Stimulated activated CD4-positive, alpha-beta T cell treated with anti-CD3 and anti-CD28 coated beads, Interleukin-1b, Interleukin-23, amount 100 ng/mL, for 24 hours (primary cell): ENCODE measurements at places on chromosomes 6 and 20.

- DNase-seq: no peak
These were observed 73.9 kb downstream of the F13A1 start for GRCh38 chr6:6246544-6246943.

GRCh38 chr6:89311853-89312531, 3.1 kb downstream of the GABRR2 start:
- DNase-seq: no peak

GRCh38 chr6:42572523-42572922, 8.7 kb downstream of the UBR2 start:
- no peak for DNase-seq

GRCh38 chr6:84161190-84161589, 66.3 kb downstream of the CEP162 start:
- DNase-seq: no peak

GRCh38 chr6:148379966-148380713, 37.5 kb downstream of the SASH1 start:
- no peak for DNase-seq

- no peak for DNase-seq
These were observed 207.4 kb downstream of the FNDC1 start for GRCh38 chr6:159376516-159377158.

DNA sequence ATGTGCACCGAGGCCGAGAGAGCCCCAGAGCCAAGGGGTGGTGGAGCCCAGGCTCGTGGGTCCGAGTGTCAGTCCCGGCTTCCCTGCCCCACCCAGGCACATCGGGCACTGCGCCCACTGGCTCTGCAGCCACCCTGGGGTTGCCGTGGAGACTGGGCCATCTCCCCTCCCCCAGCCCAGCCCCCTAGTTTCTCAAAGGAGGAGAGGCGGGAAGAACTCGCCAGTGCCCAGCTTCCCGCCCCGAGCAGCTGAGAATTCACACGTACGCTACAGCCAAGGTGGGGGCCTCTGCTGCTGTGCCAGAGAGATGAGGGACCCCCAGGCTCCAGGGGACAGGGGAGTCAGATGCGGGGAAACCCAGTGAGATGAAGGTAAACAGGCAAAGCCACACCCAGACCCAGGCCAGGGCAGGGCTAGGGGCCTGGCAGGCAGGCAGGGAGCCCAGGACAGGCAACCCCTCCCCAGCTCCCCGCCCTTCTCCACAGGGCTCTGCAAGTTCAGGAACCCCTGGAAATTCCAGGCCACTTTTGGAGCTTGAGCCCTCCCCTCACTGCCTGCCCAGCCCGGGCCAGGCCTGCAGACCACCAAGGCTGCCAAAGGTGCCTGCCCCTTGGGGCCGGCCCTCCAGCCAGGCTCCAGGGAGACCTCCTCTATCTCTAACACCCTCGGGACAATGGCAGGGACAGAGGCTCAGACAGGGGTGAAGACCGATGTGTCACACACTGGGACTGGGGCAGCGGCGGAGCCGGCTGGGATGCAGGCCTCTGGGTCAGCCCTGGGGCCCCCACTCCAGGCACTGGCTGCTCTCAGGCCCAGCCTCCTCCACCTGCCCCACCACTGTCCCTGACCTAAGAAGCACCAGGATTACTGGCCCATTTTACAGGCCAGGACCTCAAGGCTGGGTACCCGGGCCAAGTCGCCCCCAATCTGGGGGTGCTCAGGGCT, 6.0 kb downstream of the LAMA5 start:
- DNase-seq: no peak

DNA sequence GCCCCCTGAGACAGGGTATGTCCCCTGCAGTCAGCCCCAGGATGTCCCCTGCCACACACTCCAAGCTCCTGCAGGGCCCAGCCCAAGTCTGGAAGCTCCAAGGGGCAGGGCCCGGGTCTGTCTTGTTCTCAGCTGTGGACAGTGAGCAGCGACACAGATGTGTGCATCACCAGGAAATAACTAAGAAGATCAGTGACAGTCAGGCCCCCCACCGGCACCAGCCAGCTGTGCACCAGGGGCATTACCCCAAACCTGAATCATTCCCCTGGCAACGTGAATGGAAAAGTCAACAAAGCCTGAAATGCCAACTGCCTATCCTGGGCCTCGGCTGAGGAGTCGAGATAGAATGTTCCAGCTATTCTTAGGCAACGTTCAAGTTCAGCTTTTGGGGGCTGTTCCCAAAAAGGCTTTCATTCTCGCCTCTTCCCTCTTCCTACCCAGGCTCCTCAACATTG, 105.0 kb downstream of the PREX1 start:
- DNase-seq: no peak

DNA sequence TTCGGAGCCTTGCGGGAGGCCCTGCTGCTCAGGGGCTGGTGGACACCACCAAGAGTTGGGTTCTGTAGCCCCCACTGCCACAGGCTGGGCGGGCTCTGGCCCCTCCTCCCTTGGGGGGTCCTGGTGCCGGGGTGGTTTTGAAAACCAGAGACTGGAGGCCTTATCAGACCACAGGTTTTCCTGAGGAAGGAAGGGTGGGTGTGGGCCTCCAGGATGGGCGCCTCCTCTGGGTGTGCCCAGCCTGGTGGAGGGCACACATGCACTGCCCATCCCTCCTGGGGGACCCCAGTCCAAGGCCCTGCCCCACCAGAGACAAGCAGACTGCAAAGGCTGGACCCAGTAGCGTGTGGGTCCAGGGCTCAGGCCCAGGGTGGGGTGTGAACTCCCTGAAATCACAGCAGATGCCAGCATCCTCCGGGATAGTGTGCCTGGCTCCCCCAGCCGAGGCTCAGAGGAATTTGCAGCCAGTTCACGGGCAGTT, 13.5 kb upstream of the ZBTB46 start:
- DNase-seq: no peak

- no peak for DNase-seq
These were observed 2.3 kb downstream of the TFAP2C start for GRCh38 chr20:56631318-56631989.

DNA sequence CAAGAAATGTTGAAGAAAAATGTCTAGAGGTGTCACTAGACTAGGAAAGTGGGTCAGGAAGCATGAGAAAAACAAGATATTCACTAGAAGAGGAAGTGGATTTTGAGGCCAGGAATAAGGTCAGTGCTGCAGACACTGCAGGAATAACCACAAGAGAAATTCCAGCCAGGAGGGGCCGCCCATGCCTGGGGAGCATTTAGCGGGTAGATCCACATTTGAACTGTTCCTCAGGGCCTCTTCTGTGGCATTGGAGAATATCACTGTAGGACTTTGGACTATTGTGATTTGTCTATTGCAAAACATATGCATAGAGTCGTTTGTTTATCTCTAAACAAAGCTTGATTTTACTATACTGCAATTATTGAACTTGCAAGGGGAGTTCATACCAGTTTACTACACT, 49.6 kb upstream of the CCDC28A start:
- DNase-seq: no peak

GRCh38 chr6:10389739-10390494, 25.0 kb downstream of the TFAP2A start:
- DNase-seq: no peak

DNA sequence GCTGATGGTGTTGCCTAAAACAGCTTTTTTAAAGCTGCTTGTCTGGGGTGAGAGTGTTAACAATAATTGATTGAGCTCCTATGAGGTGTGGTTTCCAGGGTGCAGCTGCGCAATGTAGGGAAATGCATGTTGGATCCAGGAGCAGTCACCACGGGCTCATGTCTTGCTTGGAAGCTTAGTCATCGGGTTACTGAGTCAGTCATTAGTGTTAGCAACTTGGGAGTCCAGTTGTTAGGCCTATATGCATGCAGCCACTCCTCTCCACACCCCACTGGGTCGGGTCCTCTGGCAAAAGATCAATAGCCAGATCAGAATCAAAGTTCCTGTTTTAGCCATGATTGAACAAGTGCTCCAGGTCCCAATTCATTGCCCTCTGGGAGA, 271.7 kb upstream of the CHD6 start:
- no peak for DNase-seq

- no peak for DNase-seq
These were observed 1.7 kb downstream of the FKBP5 start for GRCh38 chr6:35686873-35687555.

- DNase-seq: no peak
These were observed 8.5 kb upstream of the PDYN start for GRCh38 chr20:2002365-2002764.

DNA sequence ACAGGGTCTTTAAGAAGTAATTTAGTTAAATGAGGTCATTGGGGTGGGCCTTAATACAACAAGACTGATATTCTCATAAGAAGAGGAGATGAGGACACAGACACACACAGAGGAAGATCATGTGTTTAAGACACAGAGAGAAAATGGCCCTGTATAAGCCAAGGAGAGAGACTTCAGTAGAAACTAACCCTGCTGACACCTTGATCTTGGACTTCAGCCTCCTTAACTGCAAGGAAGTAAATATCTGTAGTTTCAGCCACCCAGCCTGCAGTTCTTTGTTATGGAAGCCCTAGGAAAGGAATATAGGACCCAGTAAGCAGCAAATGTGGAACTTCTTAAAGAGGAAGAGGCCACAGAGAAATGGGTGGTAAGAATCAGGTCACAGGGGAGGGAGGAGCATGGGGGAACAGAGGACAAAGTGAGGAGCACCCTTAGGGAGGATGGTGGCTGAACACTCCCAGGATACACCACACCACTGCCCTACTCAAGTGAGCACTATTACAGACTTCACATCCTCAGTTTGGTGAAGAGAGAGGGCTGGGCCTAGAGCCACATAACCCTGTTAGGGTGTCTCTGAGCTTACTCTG, 762 bp downstream of the SIRPB1 start:
- no peak for DNase-seq

GRCh38 chr6:145087034-145087433, 648.3 kb downstream of the EPM2A start:
- no peak for DNase-seq

- no peak for DNase-seq
These were observed 374.8 kb upstream of the CDH4 start for GRCh38 chr20:60877071-60877857.

DNA sequence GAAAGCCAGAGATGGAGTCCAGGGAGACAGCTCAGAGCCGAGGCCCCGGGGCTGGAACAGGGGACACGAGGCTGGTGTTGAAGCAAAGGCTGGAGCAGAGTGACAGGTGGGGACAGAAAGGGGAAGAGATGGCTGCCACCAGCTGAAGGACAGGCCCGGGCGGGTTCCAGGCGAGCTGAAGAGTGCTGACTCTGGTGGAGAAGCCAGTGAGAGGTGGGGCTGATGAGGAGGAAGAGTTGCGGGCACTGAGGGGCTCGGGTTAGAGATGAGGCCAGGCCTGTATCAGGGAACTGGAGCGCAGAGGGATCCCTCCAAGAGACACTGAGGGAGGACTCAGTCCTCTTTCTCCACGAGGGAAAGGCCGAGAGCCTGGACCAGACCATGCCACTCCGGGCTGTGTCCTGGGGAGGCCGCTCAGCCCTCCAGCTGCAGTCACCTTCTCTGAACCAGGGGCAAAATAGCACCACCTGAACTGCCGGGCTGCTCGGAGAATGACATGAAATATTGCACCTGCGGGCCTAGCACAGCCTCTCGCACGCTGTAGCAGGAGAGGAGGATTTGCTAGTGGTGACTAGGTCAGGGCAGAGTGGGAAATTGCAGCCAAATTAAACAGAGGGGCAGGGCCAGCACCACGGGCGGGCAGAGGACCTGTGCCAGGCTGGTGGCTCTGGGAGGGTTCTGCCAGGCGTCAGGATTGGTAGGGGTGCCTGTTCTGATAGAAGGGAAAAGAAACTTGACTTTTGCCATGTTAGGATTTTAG, 175.9 kb downstream of the ZDHHC14 start:
- DNase-seq: no peak

GRCh38 chr6:97870273-97870672, 587.3 kb upstream of the MMS22L start:
- no peak for DNase-seq

- DNase-seq: no peak
These were observed 55.6 kb downstream of the SENP6 start for GRCh38 chr6:75657327-75657726.

DNA sequence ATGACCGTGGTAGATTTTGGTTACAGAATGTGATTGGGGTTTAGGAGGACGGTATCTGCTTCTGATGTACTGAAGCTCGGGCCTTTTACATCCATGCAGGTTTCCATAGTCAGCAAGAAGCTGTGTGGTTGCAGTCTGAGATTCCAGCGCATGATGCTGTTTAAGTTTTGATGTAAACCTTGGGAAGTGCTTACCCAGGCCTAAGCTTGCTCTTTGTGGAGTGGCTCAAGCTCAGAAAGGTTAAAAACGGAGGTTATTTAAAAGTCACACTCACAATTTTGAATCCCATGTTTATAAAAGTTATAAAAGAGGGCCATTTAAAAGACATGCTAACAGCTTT, 121.4 kb downstream of the TIAM2 start:
- DNase-seq: no peak

- no peak for DNase-seq
These were observed 189.1 kb downstream of the DTNBP1 start for GRCh38 chr6:15473741-15474161.

- DNase-seq: no peak
These were observed 347.5 kb downstream of the PREX1 start for GRCh38 chr20:48480216-48480772.

GRCh38 chr6:33049323-33050013, 24.0 kb downstream of the HLA-DPA1 start:
- DNase-seq: no peak

DNA sequence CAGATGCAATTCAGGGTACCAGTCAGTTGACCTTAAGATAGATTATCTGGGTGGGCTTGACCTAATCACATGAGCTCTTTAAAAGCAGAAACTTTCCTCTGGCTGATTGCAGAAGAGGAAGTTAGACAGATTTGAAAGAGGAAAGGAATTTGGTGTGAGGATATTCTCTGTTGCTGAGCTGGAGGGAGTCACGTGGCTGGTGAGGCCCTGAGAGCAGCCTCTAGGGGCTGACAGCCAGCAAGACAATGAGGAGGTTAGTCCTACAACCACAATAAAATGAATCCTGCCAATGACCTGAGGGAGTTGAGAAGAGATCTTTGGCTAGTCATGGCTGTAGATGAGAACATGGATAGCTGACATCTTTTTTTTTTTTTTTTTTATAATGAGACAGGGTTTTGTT, 87.0 kb upstream of the B3GAT2 start:
- DNase-seq: no peak

DNA sequence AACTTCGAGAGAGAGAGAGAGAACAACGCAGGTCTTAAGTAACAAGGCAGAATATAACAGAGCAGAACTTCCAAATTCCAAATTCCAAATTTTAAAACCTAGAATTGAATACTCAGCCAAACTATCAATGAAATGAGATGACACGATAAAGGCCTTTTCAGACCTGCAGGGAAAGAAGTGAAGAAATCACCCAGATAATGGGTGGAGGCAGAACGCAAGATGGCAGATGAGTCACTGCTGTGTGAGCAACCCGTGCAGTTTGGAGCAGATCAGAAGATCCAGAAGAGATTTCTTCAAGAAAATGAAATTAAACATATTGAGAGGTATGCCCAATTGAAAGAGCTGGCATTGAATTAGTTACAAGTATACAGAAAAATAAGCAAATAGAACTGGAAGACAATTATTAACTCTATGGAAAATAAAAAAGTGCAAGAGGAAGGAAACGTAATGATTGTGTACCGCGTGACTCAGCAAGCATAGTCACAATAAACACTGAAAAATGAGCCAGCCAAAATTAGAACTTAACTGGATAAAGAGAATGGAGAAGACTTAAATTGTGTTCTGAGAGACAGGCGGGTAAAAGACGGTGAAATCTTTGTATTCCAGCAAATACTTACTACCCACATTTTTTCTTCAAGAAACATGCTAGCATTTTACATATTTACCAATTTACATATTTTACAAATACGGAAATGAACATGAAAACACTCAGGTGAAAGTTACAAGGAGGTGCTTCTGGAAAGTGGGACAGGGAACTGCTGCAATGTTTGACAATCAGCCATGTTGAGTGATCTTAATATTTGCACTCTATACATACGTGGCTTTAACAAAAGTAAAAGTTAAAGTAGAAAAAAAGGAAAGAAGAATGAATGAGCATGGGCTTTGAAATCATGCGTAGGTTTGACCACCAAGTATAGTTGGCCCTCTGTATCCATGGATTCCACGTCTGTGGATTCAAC, 87.9 kb upstream of the CDYL start:
- no peak for DNase-seq
